ENCODE measurements at places on chromosomes 1 and 21.

- DNase-seq, result no peak
Observed at GRCh38 chr21:35168735-35169134, 119.6 kb upstream of the RUNX1 start.

DNA sequence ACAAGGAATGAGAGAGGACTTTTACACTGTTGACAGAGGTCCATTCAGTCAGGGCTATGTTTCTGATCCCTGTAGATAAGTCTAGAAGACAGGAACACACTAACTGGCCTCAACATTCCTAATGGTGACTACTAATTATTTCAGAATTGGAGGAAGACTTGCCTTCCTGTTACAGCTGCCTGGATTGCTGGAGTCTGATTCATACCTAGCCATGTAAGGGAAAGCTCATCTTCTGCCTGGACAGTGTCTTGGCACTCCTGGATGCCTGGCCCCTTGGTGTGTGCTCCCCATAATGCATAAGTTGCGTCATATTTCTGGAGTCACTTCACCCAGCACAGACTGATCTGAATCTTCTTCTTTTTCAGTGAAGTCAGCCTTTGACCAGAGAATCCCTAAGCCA is 326.0 kb upstream of the RUNX1 start:
- no peak for DNase-seq

- DNase-seq, result no peak
Observed at GRCh38 chr1:189657715-189658114, 819.9 kb downstream of the BRINP3 start.

GRCh38 chr1:109671067-109671466 is 3.2 kb downstream of the GSTM2 start:
- no peak for DNase-seq

DNA sequence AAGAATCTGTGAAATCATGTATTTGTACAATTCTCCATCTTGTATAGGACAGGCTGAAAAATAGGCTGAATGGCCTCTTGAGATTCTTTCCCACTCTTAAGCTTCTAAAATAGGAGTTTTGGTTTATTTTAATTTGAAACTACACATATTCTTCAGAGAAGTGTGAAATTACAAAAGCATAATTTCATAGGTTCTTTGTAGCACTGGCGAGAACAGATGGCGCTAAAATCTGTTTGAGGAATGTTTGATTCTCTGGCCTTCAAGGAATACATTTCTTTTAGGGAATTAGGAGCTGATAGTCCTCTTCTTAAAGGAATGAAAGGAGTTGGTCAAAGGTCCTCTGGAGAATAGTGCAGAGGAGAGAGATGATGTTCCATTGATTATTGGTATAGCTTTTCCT is 44.9 kb downstream of the CC2D1B start:
- DNase-seq, result no peak

DNA sequence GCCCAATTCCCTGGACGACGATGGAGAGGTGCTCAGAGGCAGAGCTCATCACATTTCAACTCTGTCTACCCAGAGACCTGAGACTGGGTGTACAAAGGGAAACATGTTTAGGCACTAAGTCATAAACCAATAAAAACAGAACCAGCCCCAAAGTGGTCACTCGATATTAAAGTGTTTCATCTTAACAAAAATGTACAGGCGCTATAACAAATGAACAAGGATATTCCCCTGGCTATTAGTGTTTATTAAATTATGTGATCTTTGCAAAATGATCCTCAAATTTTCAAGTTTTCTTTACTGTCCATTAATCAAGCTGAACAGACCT is 43.6 kb downstream of the NPHP4 start:
- DNase-seq, result no peak

DNA sequence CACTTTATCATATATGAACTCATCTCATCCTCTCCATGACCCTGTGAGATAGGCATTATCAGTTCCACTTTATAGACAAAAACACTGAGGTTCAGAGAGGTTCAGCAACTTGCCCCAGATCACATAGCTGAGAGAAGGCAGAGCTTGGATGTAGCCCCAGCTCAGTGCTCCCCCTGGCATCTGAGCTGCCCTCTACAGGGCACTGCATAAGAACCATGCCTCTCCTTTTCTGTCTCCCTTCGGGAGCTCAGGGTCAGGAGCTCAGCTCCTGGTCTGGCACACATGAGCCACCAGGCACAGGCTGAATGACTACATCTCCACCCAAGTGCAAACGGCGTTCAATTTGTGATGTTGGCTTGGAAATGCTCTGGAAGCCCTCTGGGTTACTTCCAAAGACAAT is 16.9 kb downstream of the RAB7B start:
- DNase-seq, result no peak

GRCh38 chr1:100151679-100152078 is 18.7 kb downstream of the TRMT13 start:
- DNase-seq, result no peak

GRCh38 chr1:109814223-109814622 is 50.5 kb upstream of the EPS8L3 start:
- no peak for DNase-seq

DNA sequence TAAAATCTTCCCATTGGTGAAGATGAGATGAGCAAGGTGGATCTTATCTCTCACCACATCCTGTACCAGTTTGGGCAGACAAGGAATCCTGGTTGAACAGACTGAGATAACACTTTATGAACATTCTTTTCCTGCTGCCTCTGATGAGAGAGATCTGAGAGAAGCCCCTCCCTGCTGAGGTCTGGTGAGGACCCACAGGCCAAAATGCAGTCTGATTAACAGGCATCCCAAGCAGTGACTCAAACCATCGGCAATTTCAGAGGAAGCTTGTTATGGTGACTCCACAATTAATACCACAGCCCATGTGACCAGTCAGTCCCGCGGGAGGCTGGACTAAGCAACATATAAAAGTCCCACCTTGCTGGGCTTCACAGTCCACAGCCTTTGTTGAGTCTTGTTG is at the start of gene PRR9:
PRR9 (plus strand) TSS at position 373 of the 400 bp plus-strand sequence. CDS start 561 bp downstream, outside the sequence.
- DNase-seq, result no peak

- DNase-seq, result no peak
Observed at GRCh38 chr1:232322162-232322734, 307.7 kb downstream of the SIPA1L2 start.

DNA sequence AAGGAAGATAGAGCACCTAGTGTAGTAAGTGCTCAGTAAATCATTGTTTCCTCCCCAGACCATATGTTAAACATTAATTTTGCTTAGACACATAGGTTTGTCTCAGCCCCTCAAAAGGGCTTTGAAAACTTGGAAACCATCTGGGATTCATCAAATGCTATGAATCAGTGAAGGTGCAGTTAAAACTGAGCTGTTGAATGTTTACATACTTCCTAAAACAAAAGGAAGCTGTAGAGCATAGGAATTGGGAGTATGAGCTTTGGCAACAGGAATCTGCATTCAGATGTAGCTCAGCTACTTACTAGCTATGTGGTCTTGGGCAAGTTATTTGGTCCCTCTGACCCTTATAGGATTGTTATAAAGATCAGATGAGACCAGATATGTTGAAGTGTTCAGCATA is 18.7 kb upstream of the PODN start:
- no peak for DNase-seq

- DNase-seq, result no peak
Observed at GRCh38 chr21:44345495-44345894, 6.3 kb upstream of the CFAP410 start.

DNA sequence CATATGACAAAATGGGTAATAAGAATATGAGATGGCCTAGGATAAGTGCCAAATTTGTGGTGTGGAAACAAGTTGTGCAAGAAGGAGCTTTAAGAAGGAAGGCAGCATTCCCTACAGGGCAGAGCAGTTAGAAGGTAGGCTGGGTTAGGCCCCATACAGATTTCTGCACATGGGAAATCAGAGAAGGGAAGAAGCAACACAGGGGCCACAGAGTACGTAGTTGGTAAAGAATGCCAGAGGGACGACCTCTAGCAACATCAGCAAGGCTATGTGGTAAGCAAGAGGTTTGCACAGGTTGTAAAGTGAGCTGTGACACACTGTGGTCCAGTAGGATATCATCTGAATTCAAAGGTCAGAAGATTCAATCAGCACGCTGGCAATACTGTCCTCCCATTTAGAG is 765.6 kb upstream of the B3GALT2 start:
- no peak for DNase-seq

DNA sequence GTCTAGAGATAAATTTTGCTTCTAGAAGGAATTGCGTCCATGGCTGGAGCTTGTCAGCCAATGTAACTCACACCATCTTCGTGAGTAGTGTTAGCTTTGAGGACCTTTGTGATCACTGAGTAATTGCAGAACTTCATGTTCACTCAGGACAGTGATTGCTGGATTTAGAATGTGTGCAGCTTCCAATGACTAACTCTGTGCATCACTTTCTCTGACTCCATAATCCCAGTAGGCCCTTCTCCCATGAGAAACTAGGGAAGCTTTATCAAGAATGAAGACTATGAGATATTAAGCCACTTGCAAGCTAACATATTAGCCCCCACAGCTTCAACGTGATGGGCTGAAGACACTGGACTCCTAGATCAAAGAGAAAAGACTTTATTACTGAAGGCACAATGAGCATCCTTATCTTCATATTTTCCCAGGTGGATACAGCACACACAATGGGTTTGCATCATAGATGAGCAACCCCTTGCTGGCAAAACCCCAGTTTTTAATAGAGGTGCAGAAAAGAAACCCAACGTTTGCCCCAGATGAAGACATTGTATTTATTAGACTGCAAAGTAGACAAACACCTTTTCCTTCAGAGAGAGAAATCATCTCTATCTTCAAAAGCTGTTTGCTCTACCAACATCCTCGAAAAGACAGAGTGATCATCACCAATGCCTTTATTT is 561.0 kb downstream of the LTN1 start:
- DNase-seq, result no peak

GRCh38 chr1:239262538-239262937 is 123.8 kb upstream of the CHRM3 start:
- no peak for DNase-seq

DNA sequence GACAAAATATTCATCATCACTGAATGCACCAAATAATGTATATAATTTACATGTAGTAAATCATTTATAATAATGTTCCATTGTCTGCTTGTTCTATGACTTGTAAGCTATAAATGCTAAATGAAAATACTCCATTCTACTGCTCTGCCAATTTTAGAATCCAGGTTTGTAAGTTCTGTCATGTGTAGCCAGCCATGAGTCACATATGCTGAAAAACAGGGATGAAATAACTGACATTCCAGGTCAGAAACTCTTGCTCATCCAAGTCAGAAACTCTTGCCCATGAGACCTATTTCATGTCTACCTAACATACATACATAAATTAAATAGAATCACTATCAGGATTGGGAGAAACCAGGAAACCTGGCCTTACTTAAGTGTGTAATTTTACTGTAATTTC is 95.6 kb downstream of the ASH1L start:
- no peak for DNase-seq

DNA sequence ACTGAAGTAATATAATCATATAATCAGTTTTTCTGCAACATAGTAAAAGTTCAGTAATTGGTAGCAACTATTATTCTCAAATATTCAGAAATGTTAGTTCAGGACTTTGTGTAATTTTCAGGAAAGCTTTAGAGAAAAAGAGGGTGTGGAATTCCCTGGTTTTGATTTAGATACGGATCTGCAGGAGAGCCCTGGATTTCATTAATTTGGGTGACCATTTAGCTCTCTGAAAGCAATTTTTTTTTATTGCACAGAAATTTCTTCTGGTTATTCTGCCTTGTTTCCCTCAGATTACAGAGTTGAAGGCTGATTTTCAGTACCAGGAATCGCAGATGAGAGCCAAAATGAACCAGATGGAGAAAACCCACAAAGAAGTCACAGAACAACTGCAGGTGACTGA is 13.8 kb upstream of the STX12 start:
- no peak for DNase-seq

- no peak for DNase-seq
Observed at GRCh38 chr21:34702341-34703170, 33.8 kb downstream of the CLIC6 start.
